ENCODE measurements at places on chromosomes 7 and 10.

DNA sequence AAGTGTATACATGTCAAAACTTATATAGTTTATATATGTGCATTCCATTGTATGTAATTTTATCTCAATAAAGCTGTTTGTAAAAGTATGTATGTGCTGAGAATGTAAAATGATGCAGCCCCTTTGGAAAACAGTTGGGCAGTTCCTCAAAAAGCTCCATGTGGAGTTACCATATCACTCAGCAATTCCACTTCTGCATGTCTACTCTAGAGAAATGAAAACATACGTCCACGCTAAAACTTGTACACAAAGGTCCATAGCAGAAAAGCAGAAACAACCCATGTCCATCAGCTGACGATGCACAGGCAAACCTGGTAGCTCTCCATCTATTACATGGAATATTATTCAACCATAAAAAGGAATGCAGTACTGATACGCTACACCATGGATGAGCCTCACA lies 8.3 kb upstream of the RGS10 start:
- DNase-seq = no peak

DNA sequence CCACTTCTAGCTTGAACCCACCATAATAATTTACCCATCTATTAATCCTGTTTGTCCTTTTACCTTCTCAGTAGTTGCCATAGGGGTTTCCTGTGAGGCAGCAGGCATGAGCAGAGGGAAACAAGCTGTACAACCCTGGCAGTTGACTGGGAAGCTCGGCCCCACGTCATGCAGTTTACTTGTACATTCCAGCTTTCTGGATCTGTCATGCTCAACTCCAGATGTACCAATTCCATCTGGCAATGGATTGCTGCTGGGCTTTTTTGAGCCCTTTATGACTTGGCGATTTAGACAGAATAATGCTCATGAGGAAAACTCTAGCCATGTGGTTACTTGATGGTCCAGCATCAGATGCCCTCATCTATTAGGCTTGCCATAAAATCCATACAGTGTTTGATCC lies 112.5 kb downstream of the GNAI1 start:
- no peak for DNase-seq

- DNase-seq = peak; percentile 68
Observed at GRCh38 chr10:99834410-99834809, 52.0 kb downstream of the ABCC2 start.

DNA sequence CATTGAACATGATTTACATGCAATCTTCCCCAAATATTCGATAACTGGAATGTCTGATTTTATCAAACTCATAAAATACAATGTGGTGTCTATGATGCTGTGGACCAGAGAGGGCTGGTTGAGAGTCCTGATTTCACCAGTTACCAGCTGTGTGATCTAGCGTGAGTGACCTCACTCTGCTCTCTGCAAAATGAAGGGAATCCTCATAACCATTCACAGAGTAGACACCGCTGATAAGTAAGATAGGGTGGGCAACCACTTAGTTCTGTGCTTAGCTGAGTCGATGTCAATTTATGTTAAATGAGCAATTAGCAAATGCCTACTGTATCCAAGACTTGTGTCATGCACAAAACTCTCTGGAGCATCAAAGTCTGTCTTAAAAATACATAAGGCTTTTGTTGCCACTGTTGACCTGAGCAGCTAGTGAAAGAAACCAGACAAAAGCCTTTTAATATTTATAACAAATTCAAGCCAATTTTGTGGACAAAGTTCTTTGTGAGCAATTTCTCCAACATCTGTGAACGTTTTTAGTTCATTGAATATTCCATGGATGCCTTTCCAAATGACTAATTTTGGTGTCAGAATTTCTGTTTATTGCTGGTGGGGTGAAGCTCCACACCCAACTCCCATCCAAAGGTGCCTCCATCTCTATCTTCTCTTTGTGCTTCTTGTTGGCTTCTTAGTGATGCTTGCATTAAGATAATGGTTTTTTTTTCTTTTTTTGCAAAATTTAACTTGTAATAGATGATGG lies 314.2 kb downstream of the ADRA2A start:
- no peak for DNase-seq

GRCh38 chr7:122626785-122627184 lies 72.1 kb downstream of the RNF133 start:
- no peak for DNase-seq

- peak; percentile 58 for DNase-seq
Observed at GRCh38 chr10:5317547-5318107, 47.1 kb upstream of the UCN3 start.

GRCh38 chr10:45063591-45064231 lies 63.0 kb downstream of the ZNF22 start:
- DNase-seq = peak; percentile 37

DNA sequence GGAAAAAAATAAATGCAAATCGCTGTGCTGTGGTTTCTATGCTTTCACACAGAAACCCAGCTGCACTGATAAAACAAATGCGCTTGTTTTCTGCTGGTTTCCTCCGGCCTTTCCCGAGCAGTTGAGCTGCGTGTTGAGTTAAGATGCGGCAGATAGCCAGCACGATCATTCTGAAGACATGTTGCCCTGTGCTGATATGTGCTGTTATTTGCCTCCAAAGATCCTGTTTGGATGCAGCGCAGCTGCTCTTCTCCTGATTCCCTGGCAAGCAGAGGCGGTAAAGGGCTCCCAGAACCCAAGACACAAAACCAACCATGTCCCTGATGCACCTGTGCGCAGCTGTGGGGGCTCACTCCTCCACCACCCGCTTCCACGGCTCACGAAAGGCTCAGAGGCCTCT lies 225.4 kb downstream of the PAXIP1 start:
- DNase-seq = no peak

DNA sequence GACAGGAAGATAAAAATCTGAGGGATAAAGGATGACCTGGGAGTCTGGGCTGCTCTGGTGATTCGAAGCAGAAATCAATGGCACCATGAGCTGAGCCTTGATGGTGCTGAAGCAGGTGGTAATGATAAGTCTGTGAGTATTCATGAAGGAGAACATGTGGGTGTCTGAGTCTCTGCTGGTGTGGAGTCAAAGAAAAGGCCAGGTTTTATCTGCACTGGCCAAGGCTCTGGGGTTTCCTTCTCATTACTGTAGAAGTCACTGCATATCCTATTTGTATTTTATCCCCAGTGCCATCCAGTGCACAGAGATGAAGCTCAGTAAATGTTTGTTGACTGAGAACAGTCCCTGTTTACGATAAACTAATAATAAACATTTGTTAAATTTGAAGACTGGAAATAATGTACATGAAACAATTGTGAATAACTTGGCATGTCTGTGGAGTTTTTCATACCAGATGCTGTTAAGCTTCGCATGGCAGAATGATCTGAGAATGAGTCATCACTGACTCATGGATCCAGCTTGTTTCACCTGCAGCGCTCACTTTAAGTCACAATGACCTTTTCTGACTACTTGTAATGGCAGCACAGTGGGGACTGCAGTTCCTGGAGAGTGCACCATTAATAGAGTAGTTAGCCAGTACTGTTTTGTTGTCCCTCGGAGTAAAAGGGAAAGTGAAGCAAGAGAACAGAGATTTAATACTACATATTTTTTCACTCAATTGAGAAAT lies 538.5 kb downstream of the HTR7 start:
- peak; percentile 92 for DNase-seq

- no peak for DNase-seq
Observed at GRCh38 chr7:154862153-154862791, 140.7 kb downstream of the PAXIP1 start.

GRCh38 chr10:46558122-46558391 lies 1.6 kb upstream of the GPRIN2 start:
- DNase-seq = no peak

DNA sequence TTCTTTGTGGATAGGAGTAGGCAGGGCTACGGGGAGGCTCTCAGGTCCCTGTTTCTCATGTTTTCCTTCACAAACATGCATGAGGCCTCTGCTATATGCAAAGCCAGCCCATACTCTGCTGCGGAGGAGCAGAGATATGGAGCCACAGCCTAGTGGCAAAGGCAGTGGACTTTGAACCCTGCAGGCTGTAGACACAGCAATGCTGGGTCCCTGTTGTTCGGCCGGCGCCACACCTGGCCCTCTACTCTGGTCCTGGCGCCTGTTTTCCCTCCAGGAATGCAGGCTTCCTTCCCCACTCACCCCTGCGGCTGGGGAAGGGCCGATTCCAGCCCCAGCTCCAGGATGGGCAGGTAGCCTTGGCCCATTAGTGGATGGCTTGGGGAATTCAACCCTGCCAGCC lies 11.5 kb downstream of the CLRN3 start:
- DNase-seq = no peak

DNA sequence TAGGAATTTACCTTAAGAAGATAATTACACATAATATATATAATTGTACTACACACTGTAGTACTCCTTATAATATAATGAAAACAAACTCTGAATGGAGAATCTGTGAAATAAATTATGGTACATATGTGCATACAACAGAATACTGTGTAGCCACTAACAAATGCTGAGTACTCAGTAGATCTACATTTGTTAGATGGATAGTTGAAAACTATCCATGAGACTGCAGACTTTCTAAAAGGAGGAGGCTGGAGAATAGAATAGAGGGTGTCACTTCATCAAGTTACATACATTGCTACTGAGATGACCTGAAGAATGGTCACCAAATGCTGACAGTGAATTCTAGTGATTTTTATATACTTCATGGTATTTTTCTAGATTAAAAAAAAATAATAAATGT lies 68.7 kb upstream of the OGDHL start:
- no peak for DNase-seq

DNA sequence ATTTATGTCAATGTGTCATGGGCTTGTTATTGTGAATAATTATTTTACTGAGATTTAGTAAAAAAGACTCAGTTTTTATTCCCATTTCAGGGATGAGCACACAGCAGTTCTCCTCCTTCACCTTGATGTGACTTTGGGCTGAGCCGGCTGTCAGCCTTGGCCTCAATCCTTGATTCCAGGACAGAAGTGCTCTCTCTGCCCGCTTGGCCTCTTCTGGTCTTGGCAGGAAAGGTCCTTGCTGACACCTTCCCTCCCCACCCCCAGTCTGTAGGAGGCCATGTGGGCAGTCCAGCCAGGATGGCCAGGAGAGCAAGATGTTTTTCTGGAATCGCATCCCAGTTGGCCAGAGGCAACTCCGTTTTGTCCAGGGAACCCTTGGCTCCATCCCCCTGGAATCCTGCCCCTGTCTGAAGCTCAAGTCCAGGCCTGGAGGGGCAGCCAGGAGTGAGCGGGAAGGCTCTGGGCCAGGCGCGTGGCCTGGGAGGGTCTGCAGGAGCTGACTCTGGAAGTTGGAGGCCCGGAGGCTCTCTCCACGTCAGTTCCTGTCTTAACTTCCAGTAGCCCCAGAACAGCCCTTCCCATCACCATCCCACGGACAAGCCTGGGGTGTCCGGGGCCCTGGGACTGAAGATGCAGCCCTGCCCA lies 100.9 kb downstream of the PDGFA start:
- no peak for DNase-seq

- no peak for DNase-seq
Observed at GRCh38 chr10:72638586-72639440, 12.9 kb upstream of the MICU1 start.

GRCh38 chr10:30391266-30391665 lies 42.2 kb upstream of the MTPAP start:
- DNase-seq = no peak

DNA sequence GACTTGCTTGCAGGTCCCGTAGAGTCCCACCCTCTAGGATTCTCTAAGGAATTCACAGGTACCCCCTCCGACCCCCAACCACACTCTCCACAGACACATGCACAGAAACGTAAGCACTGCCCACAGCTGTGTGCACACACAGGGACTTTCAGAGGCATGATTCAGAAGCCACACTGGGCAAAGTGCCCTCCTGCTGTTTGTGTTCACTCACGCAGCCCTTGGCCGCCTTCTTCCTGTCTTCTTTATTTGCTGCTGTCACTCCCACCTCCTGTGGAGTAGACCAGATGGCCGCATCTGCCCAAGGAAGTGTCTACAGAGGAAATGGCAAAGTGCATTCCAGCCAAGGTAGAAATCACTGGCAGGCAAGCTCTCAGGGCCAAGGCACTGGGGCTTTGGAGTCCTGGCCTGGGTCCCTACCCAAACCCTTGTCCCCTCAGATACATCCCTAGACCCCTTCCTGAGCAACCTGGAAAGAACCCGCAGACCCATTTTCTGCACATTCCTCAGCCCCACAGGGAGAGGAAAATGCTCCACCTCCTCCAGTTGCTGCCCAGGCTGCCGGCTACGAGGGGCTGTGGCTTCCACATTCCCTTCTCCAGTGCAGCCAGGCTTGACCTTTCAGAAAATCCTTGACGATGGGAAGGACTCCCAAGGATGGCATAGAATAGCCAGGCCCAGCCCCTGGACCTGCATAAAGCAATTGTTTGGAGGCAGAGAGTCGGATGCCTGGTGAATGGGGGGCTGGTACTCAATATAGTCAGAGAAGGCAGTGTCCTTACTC lies 21.6 kb upstream of the GIMAP8 start:
- peak; percentile 71 for DNase-seq

DNA sequence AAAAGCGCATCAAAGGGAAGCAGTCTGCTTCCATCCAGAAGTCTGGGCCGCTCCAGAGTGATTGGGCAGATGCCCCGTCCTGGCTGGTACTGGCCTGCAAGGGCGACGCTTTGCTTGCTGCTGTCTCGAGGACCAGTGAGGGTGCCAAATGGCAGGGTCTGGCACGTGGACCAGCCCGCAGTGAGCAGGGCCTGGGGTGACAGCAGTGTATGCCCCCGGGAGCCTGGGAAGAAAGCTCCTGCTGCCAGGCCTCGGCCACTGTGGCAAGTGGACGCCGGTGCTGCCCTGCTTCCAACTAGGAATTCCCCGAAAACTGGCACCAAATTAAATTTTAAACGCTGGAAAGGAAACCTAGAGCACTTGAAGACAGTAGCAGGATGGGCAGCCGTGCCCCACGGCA lies 357.0 kb upstream of the MKI67 start:
- DNase-seq = no peak

DNA sequence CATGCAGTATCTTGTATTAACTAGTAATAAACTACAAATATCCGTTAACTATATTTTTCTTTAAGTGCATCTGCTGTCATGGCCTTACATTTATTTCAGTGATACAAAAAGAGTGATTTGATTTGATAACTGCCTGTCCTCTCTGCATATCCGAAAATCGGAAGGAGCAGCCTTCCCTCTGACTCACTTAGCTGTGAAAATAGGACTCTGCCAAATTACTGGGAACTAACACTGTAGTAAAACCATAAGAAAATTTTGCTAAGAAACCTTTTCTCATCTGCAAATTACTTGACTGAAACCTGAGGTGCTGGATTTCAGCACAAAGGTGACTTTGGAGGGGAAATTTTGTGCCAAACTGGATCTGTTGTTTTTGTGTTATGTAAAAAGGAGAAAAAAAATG lies 176.6 kb upstream of the MKLN1 start:
- DNase-seq = no peak

DNA sequence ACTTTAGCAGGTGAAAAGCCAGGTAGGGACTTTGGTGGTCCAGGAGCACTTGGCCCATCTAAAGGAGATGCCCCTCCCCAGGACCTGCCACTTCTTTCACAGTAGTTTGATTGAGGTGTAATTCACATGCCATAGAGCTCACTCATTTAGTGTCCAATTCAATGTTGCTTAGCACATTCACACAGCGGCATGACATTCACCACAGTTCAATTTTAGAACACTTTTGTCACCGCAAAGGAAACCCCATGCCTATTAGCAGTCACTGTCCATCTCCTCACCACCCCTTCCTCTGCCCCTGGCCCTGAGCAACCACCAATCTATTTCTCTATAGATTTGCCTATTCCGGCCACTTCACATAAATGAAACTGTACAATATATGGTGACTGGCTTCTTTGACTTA lies 211.6 kb upstream of the ZMIZ1 start:
- no peak for DNase-seq
